A673 (cell line): ENCODE measurements at places on chromosomes 3 and 15. TPM values are rescaled to one million over a fixed set of nuclear protein-coding genes. Genes with fewer than 3 reads are reported as not detected.
A peak's percentile ranks its signal among the peaks of the same experiment; 100 is the strongest.

- DNase-seq = peak; percentile 60
Observed at GRCh38 chr15:26889298-26889898, 22.5 kb downstream of the GABRA5 start.

DNA sequence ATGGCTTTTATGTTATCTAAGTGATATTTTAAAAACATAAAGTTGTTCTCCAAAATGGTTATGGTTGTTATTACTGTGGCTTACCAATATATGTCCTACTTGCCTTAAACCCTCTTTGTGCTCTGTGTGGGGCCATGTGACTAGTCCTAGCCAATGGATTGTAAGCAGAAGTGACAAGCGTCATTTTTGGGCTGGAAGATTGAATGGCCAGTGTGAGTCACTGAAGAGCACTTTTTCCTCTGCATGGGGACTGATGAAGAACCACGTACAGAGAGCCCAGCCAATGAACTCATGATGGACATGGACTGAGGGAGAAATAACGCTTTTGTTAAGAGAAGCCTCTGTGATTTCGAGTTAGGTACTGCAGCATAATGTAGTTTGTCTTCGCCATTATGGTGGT is 332.7 kb downstream of the EDEM1 start:
- no peak for DNase-seq

DNA sequence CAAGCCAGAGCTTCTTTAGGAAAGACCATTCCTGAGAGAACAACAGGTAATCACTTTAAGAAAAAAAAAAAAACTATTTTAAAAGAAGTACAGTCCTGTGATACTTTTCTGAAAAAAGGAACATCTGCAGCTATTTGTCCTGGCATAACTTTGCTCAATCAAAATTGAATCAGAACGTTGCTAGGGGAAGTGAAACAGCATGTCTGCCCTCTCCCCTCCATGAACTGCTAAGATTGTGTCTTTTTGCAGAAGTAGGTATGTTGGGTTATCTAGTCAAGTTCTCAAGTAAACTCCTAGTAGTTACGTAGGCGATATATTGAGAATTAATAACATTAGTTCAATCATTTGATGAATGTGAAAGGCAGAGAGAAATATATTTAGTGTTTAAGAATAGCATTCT is 1013.3 kb downstream of the TUSC7 start:
- no peak for DNase-seq

DNA sequence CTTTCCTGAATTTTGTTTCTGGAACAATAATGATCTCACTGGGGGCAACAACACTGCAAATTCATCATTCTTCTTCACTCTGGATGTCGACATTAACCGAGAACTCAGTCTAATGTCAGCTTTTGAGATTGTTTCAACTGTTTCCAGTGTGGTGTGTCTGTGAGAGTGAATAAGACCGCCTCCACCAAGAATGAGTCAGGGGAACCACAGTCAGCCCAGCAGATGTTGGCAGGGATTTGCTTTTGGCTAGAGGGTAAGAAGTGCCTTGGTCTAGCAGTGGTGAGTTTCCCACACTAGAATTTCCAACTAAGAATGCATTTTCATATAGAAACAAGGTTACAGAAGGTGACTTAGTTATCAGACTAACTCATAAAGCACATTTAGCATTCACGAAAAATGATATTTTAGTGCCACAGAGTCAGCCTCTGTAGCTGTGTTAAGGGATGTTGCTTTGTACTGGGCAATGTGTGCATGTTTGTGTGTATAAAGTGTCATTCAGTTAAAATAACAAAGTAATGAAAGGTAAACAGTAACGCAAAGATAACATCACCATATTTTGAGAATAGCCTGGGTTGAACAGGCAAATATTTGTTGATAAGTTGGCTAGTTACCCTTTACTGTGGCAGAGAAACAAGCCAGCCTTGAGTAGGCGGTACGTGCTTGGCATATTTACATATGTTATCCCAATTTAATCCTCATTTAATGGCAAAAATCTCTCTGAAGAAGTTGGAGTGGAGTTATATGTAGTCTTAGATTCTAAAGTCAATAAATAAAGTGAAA is 33.8 kb downstream of the DRD3 start:
- no peak for DNase-seq

DNA sequence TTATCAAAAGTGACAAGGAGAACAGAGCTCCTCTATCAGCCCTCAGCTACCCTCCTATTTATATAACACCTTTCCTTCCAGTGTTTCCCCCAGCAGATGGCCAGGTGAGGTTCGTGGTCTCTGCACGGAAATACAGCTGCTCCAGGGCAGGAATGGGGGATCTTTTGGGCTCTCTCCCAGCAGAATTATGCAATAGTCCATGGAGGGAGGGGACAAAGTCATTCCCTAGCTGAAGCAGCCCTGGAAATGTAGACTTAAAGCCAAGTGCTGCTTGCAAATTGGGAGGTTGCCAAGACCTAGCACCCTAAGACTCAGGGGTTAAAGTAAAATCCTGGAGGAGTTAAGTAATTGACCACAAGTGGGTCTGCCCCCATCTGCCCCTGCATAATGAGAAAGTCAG is 256.3 kb downstream of the LRTM1 start:
- no peak for DNase-seq

DNA sequence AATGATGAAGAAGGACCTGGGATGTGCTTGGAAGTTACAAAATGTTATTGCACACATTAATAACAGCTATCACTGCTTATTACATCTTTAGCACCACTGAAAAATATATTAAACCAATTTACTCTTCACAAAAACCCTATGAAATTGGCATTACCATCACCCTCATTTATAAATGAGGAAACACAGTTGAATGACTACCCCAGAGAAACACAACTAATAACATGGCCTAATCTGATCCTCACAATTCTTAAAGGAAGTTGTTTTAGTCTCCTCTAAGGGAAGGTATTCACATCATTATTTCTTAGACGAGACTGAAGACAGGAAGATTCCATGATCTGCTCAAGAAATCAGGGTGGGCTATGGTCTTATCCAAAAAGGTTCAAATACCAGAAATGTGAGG is 35.9 kb downstream of the INO80 start:
- DNase-seq = no peak

DNA sequence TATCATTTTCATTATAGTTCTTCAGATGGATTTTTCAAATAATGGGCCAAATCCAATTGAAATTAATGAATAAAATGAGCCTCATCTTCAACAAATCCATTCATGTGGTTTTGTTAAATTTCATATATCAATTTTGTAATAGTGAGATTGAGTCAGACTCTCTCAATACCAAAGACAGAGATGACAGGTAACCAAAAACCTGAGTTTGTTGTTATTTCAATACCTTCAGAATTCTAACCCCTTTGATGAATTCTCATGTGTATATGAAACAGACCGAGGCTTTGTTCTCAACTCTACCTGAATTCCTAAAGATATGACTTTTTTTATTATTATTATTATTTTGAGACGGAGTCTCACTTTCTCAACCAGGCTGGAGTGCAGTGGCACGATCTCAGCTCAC is 92.8 kb downstream of the FOXP1 start:
- DNase-seq = no peak

GRCh38 chr3:154071146-154071545 is 50.0 kb upstream of the ARHGEF26 start:
- DNase-seq = no peak

GRCh38 chr3:177793451-177793850 is 596.2 kb upstream of the TBL1XR1 start:
- DNase-seq = no peak

GRCh38 chr15:70714015-70714414 is 49.3 kb downstream of the UACA start:
- no peak for DNase-seq

DNA sequence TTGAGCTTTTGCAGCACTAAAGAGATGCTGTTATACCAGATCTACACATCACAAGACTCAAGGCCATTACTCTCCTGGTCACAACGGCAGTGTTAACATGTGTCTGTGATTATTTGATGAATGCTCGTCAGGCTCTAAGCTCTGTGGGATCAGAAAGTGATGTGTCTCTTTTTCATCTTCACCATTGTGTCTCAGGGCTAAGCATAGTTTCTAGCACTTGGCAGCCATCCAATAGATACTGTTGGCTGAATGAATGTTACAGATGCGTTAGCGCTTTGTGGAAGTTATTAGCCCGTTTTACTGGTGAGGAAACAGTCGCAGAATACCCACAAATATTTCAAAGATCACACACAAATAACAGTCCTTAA is 1.2 kb upstream of the FAM81A start:
- DNase-seq = peak; percentile 19

Gene GPR62
- not detected in 2 replicates for total RNA-seq

Gene FBXL2
- total RNA-seq = 7.8 and 12.0 TPM in 2 replicates

Gene C3orf85
- not detected in 2 replicates for total RNA-seq

Gene SLC12A6
- total RNA-seq = 17.2 and 17.4 TPM in 2 replicates

Gene FES
- total RNA-seq = 1.3 and 3.8 TPM in 2 replicates
